ENCODE measurements at places on chromosomes 4 and X.

GRCh38 chr4:89712141-89712540, 124.8 kb downstream of the SNCA start:
- no peak for DNase-seq

GRCh38 chr4:112277220-112277619, 8.5 kb downstream of the TIFA start:
- DNase-seq: no peak

- DNase-seq: no peak
Observed at GRCh38 chrX:46444011-46444410, 101.2 kb downstream of the ZNF674 start.

DNA sequence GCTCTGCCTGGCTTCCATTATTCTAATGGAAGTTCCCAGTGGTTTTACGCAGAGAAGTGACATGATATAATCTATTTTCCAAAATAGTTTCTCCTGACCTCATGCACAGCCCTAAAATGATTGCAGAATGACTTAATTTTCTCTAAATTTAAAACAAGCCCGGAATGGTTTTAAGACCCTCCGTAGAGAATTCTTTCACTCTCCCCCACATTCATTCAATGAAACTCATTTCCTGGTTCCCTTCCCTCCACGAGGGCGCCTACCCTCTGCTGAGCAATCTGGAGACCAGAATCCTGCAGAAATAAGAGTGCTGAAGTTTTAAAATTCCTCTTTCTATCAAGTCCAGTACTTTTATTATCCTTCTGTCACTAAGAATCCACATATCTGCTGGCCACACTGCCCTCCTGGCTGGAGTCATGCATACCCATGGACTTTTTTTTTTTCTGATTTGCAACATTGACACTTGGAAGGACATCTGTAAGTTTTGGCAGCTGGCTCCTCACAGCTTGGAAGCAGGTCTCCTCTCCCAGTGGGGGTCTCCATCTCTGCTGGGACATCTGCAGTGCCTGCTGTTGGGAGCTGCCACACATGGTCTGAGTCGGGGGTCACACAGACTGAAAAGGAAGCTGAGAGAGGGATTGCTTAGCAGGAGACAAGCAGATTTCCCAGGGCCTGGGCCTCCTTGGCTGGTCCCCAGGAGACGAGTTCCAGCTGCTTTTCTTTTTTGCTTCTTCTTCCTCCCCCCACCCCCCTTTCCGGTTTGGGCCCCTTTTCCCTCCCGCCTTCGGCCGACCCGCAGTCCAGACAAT, 86.1 kb downstream of the SOWAHB start:
- no peak for DNase-seq

- no peak for DNase-seq
Observed at GRCh38 chr4:26819026-26819425, 41.6 kb upstream of the STIM2 start.

- no peak for DNase-seq
Observed at GRCh38 chr4:95889662-95890061, 49.8 kb downstream of the PDHA2 start.

GRCh38 chrX:54798137-54798536, at the start of gene ITIH6:
ITIH6 (minus strand) TSS chrX:54798255; CDS start chrX:54798210, 45 bp downstream.
- DNase-seq: no peak

DNA sequence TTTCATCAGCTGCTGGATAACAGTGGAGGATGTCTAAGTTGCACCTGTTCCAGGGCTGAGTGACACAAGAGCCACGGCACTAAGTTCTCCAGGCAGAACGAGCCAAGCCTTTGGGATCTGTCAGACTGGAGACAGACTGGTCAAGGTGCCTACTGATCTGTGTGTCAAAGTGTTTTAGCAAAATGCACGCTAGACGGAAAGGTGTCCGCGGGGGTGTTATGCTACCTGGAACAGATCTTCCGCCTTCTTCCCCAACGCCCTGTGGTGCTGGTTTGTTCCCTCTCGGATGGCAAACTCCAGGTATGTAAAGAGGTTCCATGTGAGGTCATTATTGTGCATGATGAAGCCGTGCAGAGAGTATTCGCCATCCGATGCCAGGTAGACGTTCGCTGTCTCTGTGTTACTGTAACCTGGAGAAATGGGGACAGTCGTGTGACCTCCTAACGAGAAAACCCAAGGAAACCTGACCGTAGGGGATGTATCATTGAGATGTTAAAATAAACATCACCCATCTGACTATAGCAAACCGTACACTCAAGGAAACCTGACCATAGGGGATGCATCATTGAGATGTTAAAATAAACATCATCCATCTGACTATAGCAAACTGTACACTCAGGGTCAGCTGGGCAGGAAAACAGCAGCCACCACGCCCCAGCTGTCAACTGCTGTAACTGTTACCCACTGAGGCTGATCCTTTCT, 29.7 kb upstream of the SLC25A6 start:
- DNase-seq: no peak

- DNase-seq: no peak
Observed at GRCh38 chrX:130253916-130254315, 14.8 kb downstream of the ZNF280C start.

- DNase-seq: no peak
Observed at GRCh38 chr4:127379499-127379898, 253.3 kb upstream of the INTU start.

GRCh38 chr4:109730619-109731545, 1.0 kb upstream of the PLA2G12A start:
- DNase-seq: no peak

DNA sequence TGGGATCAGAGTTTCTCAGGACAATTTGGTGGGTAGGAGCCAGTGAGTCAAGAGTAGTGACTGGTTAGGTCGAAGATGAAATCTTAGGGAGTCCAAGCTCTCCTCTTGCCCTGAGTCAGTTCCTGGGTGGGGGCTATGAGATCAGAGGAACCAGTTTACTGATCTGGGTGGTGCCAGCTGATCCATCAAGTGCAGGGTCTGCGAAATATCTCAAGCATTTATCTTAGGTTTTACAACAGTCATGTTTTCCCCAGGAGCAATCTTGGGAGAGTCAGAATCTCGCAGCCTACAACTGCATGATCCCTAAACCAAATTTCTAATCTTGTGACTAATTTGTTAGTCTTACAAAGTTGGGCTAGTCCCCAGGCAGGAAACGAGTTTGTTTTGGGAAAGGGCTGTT, 1833.2 kb upstream of the PCDH7 start:
- no peak for DNase-seq

GRCh38 chrX:153465691-153466380, 4.5 kb downstream of the HAUS7 start:
- no peak for DNase-seq

GRCh38 chr4:53371843-53372521, 5.5 kb upstream of the FIP1L1 start:
- no peak for DNase-seq

DNA sequence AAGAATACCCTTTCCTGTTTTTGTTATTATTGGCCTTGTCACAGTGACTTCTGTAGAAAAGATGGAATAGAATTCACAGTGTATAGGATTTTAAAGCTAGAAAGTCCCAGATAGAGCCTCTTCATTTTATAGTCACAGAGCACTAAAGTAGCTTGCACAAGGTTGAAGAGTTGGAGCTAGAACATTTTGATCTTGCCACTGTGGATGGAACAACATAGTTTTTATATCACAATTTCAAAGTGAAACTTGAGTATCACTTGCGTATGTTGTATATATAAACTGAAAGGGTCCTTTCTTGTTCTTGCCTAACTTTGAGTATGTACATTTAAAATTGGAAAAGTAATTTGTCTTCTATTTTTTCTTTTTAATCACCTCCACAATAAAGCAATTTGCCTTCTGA, 2.7 kb downstream of the USO1 start:
- no peak for DNase-seq

DNA sequence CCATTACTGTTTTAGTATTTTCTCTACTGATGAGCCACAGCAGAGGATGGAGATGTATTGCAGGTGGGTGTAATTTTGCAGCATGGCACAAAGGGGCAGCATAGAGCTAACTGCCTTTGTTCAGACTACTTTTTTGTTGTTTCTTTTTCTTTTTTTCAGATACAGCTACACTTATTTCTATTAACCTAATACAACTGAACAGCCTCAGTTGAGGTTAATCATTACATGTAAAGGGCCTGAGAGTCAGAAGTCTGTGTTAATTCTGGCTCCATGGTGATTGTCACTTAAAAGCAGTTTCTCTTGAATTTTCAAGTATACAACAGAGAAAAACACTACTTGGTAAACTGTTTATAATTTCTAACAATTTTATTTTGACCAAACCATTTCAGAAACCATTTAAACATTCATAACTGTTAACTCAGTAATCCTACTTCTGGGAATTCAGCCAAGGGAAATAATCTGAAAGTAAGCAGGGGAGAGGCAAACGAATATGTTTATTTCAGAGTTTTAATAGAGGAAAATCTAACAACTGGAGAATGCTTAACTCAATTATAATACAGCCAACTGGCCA, 13.9 kb upstream of the PPEF2 start:
- no peak for DNase-seq

GRCh38 chr4:6733358-6734164, 17.6 kb downstream of the BLOC1S4 start:
- no peak for DNase-seq

DNA sequence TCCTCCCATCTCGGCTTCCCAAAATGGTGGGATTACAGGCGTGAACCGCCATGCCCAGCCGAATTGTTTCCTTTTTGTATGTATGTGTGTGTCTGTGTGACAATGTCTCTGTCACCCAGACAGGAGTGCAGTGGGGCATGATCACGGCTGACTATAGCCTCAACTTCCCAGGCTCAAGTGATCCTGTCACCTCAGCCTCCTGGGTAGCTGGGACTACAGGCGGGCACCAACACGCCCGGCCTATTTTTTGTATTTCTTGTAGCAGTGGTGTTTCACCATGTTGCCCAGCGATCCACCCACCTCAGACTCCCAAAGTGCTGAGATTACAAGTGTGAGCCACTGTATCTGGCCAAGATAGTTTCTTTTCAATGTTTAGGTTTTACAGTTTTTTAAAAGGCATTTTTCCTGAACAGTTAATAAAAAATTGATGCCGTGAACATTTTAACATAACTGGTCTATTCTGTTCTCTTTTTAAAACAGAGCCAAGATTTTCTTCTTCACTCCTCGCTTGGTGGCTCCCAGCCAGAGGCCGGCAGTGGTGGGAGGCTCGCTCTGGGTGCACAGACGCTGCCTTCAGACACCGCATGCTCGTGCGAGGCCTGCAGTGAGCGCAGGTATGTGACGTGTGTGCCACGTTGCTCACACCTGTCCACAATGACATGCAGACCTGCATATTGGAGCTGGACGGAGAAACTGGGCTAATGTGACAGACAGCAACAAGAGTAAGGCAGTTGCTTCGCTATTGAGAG, 88.5 kb downstream of the FAM193A start:
- no peak for DNase-seq

DNA sequence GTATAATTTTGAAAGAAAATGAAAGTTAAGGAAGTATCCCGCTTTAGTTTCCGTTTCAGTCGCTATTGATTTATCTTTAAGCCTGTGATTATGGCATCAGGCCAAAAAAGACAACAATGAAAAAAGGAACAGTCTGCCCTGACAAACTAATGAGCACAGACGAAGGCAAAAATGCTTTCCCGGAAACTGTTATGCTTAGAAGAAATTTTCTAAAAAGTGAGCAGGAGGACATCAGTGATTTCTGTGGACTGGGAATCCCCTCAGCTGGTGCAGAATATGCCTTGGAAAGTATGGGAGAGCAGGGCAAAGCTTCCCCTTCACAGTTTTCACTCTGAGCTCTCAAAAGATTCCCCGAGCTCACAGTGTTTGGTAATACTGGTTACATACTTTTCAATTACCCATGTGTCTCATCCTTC, 5.1 kb upstream of the CXCL10 start:
- DNase-seq: no peak

DNA sequence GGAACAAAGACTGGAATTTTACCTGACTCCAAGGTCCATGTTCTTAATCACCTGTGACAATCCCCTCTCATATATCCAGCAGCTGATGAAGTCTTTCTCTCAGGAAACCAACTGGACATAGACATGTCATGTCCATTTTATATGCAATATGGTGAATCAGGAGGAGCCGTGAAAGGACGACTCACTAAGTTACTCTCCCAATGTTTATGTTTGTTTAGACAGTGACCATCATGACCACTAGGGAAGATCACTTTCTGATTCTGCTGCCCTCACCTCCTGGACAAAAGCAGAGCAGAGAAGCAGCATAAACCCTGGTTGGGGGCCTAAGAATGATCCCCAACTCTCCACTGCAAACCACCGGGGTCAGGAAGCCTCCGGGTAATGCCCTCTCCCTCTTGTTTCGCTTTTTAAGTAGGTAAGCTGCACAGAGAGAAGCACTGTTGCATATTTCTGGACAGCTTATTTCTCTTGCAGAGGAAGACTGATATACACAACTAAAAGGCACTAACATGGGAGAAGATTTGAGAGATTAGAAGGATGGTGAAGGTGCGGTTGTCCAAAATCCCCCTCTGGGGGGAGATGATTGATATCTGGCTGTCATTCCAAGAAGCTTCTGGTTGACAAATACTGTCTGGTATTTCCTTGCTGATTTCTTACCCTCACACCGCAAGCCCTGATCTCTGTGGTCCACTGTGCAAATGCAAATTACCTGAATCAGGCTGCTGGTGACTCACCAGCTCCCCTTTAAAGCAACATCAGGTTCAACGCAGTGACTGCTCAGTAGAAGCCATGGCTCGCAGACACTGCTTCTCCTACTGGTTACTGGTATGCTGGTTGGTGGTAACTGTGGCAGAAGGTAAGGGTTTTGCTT, at the start of gene ODAPH:
ODAPH (plus strand) TSS at position 773 of the 871 bp plus-strand sequence; CDS start at position 790, 17 bp downstream.
- no peak for DNase-seq

GRCh38 chr4:110195561-110196205, 2.7 kb downstream of the ELOVL6 start:
- DNase-seq: no peak

DNA sequence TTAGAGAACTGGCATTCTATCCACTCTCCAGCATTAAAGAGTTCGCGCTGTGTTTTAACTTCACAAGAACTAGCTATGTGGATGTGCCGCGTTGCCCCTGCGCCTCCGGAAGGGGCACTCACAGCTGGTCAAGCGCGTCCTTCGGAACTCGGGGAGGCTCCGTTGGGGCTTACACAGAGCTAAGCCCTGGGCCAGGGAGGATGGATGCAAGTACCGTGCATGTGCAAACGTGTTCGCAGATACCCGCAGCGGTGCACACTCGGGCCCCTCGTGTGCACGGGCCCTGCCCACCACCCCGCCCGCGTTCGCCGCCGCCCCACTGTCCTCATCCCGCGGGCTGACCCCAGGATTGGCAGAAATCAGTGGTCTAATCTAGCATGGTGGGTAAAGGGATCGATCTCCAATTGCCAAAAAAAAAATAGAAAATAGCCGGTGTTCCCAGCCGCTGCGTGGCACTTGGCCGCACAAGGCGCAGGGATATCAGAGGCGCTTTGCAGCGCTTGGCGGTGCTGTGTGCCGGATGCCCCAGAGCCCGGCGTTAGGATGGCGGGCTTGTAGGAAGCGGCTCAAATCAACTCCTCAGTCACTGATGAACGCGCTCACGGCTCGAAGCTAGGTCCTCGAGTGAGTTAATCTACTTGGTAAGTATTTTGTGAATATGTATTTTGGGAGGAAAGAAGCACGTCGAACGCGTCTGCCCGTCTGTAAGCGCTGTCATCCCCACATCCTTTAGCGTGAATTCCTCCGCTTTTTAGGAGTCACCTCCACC, 989 bp upstream of the PCDH10 start:
- DNase-seq: no peak

- no peak for DNase-seq
Observed at GRCh38 chr4:89871211-89871610, 23.4 kb upstream of the MMRN1 start.

GRCh38 chrX:36978886-36979285, 29.3 kb upstream of the FAM47C start:
- no peak for DNase-seq

Measured in activated CD4-positive, alpha-beta T cell treated with anti-CD3 and anti-CD28 coated beads, Interleukin-2, amount 50 U/mL, for 4 hours (primary cell).